Hypothalamus (tissue), 51 donors: ENCODE measurements at places on chromosomes 2 and 18.

DNA sequence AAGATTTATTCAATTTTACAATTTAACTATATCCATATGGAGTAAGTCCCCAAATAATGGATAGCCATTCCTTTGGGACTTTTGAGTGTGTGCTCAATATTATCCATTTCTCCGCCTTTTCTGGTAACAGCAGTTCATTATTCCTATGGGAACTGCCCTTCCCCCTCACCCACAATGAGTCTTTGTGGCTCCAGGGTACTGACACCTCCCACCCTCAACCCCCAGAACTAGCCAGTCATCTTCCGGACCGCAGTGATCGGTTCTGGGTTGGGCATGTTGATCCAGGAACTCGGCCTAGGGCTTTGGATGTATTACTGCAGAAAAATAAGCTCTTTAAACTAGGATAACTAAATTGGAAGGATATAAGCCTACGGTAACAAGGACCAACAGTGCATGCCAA is 45.4 kb upstream of the CCDC150 start:
- DNase-seq, result no peak

GRCh38 chr18:74996055-74996454 is 212.9 kb downstream of the PTGR3 start:
- no peak for DNase-seq

GRCh38 chr2:21055879-21056790 is 12.3 kb upstream of the APOB start:
- no peak for DNase-seq

DNA sequence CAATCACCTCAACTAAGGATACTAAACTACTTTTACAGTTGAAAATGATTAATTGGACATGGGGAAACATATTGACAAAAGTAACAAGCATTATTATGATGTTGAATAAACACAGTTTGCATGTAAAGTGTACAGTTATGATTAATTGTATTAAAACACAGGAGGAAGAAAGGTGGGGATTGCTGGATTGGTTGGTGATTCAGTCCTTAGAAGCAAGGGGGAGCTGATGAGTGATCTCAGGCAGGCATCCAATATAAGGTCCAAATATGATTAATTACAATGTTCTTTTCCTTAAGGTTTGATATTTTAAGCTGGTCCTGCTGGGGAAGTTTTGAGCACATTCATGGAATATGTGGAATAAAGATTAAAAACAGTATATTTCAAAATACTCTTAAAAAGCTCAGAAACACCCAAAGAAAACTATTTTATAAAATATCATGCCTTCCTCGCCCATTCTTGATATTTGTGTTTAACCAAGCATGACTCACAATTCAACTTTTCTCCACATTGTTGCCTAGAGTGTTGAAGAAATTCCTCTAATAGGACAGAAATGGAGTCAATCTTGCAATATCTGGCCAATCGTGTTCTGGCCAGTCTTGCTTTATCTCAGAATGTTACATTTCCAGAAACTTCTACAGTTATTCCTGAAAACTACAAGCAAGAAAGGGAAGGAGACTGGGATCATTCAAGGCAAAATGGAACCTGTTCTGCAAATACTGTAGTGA is 268.2 kb downstream of the RPIA start:
- no peak for DNase-seq

DNA sequence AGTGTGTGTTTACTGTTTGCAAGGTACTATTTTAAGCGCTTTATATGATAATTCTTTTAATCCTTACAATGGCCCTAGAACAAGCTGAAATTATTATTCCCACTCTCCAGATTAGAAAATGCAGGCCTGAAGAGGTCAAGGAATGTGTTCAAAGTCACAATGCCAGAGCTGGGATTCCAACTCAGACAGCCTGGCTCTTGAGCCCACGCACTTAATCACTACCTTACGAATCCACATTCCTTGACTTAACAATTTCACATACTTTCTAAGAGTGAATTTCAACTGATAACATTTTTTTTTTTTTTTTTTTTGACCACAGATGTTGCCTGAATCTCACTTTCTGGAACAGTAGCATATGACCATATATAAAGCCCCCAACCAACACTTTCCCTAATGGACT is 400.3 kb downstream of the NCKAP5 start:
- no peak for DNase-seq

DNA sequence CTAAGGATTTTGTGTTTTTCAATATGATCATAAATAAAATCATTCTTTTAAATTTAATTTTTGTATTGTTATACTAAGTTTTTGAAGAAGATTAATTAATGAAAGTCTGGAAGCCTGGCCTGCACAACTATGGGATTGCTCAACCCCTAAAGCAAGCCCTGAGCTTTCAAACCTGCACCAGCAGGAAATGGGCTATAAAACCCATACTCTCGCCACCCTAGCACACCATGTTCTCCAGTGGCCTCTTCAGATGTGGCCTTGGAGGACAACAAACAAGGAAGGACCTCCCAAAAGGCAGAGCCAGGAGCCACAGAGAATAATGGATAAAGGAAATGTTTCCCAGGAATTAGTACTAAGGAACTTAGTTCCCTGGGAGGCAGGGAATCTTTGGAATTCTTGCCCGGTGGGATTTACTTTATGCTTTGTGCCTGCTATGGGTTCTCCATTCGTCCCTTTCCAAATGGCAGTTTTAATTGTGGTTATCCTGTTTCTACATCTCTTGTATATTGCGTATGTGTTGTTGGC is 212.5 kb downstream of the ZFP36L2 start:
- DNase-seq, result no peak

- no peak for DNase-seq
These were observed 676.2 kb downstream of the ZEB2 start for GRCh38 chr2:143843686-143844085.

DNA sequence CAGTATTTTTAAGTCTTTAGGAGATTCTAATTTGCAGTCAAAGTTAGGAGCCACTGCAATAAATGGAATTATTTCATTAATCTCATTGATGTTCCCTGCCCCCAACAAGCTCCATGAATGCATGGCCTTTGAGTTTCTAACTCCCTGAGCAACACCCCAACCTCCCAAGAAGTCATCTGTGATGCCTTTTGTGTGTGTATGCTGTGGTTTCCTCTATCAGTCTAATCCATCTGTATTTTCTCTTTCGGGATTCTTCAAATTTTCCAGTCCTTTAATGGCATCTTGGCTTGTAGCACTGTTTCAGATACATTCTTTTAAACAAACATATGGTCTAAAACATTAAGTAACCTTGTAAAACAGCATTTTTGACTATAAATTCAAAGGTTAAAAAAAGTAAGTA is 16.8 kb downstream of the SERPINB10 start:
- no peak for DNase-seq

GRCh38 chr2:40304340-40304739 is 147.6 kb downstream of the SLC8A1 start:
- no peak for DNase-seq

DNA sequence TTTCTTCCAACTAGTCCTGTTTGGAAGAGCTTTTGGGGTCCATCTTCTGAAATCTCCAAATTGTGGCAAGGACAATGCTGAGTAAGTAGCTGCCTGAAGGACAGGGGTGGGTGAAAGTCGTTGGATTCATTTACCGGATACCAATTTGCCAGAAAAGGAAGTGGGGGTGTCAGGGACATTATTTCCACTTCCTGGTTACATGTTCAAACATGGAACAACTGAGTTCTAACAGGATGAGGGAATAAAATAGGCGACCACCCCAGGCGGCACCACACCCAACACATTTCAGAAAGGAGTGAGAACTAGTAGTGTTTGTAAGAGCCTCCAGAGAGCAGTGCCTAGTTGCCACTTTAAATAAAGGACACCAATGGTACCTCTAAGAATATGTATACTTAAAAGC is 158.6 kb upstream of the SERTAD2 start:
- no peak for DNase-seq

DNA sequence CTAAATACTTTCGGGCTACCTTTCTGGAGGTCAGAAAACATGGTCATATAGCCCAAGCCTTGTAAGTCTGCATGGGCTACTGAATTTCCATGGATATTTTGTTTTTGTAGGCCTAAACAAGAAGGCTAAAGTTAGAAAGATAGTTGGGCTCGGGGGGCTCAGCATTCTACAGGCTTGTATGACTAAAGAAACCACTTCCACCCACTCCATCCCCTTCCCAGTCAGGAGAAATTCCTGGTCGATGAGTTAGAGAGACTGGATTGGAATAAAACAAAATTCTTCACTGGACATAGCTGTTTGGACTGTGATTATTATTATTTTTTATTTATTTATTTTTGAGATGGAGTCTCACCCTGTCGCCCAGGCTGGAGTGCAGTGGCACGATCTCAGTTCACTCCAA is 539.4 kb upstream of the TNP1 start:
- no peak for DNase-seq

DNA sequence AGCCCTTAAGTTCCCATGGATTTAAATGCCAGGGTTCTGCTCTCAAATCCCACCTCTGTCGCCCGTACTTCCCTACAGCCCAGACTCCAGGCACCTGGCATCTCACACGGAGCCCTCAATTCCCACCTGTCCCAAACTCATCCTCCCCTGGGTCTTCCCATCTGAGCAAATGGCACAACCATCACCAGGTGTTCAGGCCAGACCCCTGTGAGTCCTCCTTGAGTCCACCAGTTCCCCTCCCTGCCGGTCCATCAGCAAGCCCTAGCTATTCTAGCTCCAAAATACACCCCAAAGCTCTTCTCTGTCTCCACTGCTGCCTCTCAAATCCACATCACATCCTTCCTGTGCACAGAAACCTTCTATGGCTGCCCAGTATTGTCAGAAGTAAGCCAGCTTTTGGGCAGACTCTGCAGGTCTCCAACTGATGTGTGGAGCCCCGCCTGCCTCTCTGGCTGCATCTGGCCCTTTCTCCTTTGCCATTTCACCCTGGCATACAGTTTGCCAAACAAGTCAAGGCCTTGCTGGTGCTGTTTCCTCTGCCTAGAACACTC is 67.7 kb downstream of the DNMT3A start:
- DNase-seq, result no peak

DNA sequence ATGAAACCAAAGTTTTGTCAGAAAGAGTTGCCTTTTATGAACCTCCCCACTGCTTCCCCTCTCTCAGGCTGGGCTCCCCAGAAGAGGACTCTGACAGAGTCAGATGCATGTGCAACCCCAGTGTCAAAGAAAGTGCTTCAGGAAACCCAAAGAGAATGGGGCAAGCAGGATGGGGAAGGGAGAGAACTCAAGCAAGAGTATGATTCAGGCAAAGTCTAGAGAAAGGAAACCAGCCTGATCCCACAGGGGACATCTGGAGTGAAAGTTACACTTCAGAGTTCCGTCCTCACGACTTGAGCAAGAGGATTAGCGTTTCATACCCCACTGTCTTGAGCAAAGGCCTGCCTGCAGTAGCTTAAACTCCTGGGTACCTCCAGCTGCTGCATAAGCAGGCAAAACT is 51.8 kb upstream of the EPC2 start:
- DNase-seq, result no peak

- no peak for DNase-seq
These were observed 63.5 kb upstream of the CTLA4 start for GRCh38 chr2:203804070-203804469.

DNA sequence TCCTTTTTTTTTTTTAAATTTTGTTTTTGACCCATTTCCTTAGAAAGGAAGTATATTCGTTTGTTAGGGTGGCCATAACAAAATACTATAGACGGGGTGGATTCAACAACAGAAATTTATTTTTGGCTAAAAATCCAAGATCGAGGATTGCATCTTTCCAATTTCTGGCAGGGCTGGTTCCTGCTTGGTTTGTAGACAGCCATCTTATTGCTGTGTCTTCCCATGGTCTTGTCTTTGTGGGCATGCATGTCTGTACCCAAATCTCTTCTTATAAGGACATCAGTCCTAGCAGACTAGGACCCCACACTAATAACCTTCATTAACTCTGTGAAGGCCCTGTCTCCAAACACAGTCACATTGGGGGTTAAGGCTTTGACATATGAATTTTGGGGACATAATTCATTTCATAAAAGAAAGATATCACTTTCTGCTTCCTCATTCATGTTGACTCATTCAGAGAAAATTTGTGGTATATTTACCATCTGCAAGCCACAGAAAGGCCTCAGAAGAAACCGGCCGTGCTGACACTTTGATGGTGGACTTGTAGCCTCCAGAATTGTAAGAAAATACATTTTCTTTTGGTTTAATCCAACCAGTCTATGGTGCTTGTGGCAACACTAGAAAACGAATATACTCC is 262.1 kb downstream of the LPIN1 start:
- DNase-seq, result no peak

- DNase-seq, result no peak
These were observed 34.6 kb downstream of the HS6ST1 start for GRCh38 chr2:128284037-128284441.

GRCh38 chr2:202051499-202052161 is 18.0 kb downstream of the FZD7 start:
- no peak for DNase-seq

GRCh38 chr2:227661827-227662226 is 4.8 kb upstream of the SCYGR5 start:
- no peak for DNase-seq

DNA sequence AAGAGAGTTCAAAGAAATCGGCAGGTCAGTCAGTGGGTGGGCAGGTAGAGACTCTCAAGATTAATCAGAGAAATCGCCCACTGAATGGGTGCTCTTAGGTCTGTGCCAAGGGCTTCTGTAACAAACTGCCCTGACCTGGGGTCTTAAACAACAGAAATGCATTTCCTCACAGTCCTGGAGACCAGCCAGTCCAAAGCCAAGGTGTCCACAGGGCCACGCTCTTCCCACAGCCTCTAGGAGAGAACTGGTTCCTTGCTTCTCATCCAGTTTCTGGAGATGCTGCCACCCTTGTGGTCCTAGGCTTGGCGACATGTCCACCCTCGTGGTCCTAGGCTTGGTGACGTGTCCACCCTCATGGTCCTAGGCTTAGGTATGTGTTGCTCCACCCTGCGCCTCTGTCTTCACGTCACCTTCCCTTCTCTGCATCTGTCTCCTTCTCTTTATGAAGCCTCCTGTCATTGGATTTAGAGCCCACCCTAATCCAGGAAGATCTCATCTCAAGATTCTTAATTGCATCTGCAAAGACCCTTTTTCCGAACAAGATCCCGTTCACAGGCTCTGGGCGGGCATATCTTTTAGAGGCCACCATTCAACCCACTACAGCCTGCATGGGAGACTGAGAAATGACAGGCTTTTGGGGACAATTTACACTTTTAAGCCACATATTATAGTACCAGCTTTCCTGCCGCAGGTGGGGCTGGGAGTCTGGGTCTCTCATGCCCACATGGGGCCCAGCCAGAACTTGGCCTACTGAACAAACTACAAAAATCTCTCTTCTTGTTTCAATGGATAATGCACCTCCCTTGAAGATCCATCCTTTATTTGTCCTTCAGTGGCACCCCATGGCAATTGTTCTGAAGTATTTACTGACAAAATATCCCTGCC is 161.3 kb downstream of the ASB1 start:
- DNase-seq, result no peak
